NCI-H1105 treated with DMSO at 0.1 percent for 48 hours (cell line): ENCODE measurements at places on chromosomes 4 and X.

GRCh38 chrX:23394421-23394820 lies 59.8 kb downstream of the PTCHD1 start:
- no peak for DNase-seq

GRCh38 chr4:184168406-184169019 lies 49.2 kb downstream of the ENPP6 start:
- DNase-seq, result no peak

GRCh38 chrX:2315434-2315833 lies 185.3 kb downstream of the DHRSX start:
- no peak for DNase-seq

DNA sequence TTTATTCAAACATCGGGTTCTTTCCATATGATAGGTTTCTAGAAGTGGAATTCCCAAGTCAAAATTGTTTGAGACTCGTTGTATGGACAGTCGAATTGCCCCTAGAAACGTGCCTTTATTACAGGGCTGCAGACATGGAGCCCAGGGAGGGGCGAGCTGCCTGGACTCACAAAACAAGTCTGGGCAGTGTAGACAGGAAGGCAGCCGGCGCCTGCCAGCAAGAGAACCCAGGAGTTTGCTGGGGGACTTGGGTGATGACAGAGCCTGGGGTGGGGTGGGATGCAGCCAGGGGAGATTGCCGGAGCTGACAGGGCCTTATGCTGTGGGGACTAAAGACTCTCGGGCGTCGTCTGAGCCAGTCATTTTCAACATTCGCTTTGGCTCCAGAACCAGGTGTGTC lies 107.4 kb upstream of the MSX1 start:
- DNase-seq, result no peak

GRCh38 chr4:127856813-127857447 lies 23.8 kb upstream of the PLK4 start:
- DNase-seq, result no peak

DNA sequence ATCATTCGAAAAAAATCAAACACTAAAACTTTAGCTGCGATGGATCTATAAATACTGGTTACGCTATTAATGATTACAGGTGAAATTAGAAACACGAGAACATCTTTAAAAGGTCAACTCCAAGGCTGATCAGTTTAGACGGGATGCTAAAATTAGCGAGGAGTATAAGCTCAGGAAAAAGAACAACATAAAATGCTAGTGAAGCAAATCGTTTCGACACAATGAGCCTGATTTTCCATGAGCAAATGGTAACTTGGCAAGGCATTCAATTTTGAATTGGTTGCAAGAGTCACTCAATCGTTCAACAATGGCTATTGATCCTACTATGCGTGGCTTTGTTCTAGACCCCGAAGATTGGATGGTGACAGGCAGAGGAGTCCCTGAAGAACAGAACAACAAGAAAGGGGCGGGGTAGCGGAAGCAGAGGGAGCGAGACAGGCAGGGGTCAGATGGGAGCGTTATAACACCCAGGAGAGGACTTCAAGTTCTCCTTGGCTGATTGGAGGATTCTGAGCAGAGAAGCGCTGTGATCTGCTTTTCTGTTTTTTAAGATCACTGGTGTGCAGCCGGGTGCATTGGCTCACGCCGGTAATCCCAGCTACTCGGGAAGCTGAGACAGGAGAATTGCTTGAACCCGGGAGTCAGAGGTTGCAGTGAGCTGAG lies 146.5 kb downstream of the RBM47 start:
- no peak for DNase-seq

GRCh38 chr4:10743357-10743756 lies 58.8 kb upstream of the CLNK start:
- DNase-seq, result no peak

DNA sequence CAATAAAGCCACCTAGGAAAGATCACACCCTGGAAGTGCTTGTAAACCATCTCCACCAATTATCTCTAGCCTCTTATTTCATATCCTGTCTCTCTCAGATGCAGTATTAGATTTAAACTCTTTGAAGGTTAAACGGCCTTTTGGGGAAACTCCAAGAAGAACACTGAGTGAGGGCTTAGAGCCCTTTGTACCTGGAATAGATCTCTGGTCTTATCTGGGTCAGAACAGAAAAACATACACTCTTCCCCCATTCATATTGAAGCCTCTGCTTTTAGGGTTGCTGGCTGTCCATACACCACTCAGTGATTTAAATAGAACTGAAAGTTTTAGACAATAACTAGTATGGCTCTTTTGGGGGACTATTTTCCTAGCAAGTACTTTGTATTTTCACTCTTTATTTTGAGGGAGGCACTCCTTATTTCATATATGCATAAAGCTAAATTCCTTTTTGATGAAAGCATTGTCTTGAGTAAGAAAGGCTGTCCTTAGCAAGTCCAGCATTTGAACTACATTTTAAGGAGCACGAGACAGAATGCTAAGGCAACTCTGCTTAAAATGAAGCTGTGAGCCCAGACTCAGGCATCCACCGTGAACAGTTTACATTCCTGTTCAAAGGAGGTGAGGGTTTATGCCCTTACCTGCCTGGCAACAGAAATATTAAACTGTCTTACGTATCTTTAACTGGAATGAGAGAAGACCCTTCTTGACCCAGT lies 17.4 kb downstream of the YY2 start:
- DNase-seq, result no peak

DNA sequence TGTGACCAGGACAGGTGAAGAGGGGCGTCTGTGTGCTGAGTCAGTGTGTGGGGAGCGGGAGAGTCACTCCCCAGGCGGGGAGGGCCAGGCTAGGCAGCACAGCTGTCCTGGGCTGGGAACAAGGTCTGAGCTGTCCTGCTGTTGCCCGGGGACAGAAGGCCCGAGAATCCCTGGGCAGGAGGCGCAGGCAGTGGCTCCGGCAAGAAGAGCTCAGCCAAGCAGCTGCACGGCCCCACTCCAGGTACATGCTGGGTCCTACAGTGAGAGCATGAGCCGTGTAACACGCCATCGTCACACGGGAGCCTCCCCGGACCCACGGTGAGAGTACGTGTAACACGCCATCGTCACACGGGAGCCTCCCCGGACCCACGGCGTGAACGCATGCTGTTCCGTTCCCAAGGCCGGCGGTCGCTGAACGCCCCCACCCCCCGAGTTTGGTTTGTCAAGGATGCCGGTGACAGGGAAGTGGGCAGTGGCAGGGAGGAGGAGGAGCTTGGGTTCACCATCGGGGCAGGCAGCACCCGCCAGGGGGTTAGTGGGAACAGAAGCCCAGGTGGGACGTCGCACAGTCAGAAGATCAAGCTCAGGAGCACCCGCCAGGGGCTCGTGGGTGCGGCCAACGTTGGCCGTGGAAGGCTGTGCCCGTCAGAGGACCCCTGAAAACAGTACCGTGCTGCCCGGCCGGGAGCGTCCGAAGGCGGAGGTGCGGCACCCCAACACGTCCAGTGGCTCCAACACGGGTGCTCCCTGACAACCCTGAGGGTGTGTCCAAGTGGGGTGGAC lies 15.6 kb downstream of the PPP2R3B start:
- DNase-seq, result no peak

DNA sequence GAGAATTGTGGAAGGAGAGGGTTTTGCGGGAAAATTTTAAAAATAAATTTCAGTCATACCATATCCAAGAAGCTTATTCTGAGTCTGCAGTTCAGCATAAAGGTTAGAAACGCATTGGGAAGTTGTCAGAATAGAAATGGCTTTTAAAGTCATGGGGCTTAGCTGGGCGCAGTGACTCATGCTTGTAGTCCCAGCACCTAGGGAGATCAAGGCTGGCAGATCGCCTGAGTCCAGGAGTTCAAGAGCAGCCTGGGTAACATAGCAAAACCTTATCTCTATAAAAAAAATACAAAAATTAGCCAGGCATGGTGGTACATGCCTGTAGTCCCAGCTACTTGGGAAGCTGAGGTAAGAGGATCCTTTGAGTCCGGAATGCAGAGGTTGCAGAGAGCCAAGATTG lies 3.9 kb upstream of the PLA2G12A start:
- DNase-seq, result no peak
